Esophagus squamous epithelium (tissue), 5 donors: ENCODE measurements at places on chromosomes 2 and 18.

DNA sequence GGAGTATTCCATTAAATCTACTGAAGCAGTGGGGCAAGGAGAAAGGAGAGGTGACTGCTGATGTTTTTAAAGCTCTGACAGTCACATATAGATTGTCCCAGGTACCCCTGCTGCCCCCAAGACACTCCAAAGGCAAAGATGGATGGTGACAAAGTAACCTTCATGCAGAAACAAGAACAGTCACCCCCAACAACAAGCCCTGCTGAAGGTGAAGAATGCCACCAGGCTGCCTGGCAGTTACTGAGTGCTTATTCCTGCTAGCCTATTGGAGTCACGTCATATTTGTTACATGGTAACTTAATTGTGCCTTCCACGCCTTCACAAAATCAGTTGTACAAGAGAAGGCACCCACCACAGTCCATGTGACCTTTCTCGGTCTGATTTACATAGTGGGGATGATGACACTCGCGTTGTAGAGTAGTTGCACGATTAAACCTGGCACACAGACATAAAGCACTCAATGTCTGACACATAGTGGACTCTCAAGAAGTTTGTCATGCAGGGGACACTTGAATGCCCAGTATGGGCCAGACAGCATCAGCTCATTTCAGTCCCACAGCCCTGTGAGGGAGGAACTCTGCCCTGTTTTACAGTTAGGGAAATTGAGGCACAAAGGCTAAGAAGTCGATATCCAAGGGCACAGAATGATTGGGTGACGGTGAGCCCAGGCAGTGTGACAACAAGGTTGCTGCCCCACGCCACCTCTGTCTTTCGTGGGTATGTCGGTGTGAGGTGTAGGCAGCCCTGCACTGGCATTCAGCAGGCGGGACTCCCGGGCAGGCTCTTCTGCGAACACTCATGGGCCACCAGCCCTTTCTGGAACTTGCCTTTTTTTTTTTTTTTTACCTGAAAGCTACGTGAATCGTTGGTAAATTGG is 62.7 kb downstream of the ZCCHC2 start:
- no peak for DNase-seq

GRCh38 chr2:234989183-234989701 is 37.4 kb downstream of the SH3BP4 start:
- DNase-seq = no peak

DNA sequence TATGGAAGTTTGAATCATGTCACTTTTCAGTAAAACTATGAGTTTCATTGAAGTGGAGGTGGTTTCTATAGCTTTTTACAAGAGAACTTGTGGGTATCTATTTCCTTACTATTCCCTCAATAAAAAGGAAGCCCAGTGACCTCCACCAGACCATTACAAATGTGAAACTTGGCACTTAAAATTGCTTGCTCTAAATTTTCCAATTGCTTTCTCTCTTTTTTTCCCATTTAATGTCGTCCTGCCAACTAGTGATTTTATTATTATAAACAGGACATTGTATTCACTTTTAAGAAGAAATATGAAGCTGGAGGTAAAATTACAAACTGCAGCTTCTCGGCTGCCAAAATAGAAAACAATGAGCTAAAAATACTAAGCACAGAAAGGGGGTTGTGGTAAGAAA is 208.2 kb upstream of the ALPP start:
- no peak for DNase-seq

- no peak for DNase-seq
Observed at GRCh38 chr2:212726403-212726802, 187.8 kb upstream of the ERBB4 start.

GRCh38 chr18:55380589-55380988 is 207.4 kb downstream of the TCF4 start:
- DNase-seq = no peak

DNA sequence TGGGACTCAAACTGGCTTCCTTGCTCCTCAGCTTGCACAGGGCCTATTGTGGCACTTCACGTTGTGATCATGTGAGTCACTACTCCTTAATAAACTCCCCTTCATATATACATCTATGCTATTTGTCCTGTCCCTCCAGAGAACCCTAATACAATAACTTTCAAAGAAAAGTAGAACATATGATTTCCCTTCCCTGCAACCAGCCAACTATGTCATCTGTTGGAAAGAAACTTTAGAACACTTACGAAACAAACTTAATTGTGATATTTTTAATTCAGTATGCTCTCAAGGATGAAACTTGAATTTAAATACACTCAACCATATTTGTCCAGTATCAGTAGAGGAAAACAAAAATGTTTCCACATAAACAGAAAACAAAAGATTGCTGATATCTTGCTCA is 84.4 kb downstream of the DYM start:
- no peak for DNase-seq

DNA sequence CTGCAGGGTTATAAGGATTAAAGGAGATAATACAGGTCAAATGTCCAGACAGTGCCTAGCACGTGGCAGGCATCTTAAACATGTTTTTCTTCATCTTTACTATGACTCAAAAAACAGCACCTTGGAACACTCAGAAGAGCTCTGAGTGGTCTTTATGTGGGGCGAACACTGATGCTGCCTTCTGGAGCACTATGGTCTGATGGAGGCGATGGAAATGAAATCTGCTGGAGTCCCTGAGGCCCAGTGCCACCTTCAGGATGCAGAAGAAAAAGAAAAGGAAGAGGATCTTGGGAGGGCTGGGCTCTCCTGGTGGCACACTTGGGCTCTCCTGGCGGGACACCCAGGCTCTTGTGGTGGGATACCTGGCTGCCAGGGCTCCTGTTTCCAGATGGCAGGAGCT is 171.8 kb downstream of the EIPR1 start:
- DNase-seq = no peak

DNA sequence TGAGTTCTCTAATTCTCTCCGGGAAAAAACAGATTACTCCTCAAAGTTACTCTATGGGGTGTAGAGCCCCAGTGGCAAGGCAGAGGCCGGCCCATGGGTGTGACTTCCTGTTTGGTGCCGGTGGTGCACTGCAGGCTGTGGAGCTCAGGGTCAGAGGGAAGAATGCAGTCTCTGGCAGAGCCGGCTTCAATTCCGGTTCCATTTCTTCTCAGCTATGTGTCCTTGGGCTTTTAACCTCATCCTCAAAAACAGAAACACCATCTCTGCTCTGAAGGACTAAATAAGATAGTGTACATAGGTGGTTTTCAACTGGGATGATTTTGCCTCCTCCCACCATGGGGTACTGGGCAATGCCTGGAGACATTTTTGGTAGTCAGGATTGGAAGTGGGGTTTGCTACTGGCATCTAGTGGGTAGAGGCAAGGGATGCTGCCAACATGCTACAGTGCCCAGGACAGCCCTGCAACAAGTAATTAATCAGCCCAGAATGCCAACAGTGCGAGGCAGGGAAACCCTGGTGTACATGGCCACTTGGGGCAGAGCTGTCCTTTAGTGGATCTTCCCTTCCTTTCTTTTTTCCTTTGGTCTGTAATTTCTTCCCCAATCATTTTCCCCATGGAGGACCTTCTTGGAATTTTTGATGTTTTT is 81.2 kb downstream of the INSIG2 start:
- DNase-seq = no peak

DNA sequence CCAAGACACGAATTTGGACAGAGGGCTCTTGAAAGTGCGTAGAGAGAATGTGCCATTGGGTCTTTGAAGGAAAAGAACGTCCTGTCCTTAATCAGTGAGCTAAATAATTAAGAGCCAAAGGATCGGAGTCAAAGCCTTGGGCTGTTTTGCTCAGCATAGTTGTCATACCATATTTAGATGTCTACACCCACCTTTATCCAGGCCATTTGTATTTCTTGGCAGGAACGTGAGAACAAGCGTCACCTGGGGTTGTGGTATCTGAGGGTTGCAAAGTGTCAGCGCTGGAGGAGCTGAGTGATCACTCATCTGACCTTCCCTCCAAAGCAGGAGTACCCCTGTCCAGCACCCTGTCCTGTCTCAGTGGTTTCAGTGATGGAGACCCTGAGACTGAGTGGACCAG is 4.5 kb downstream of the LPIN1 start:
- DNase-seq = no peak

DNA sequence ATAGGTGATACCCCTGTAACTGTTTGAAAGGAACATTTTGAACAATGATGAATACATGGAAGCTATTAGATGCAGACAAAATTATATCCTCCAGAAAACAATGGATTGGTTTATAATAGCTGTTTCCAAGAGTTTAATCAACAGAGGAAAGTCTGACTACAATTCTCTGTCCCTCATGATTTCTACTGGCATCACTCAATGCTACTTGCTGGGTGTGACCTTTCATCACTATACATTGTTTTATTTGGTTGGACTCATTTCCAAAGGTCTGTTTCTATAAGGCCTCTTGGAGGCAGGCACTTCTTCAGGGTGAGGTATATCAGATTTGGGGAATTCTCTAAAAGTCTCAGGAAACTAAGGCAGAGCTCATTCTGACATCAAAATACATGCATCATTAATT is 636.1 kb upstream of the SLC8A1 start:
- DNase-seq = no peak

- no peak for DNase-seq
Observed at GRCh38 chr2:240623531-240624010, 1.7 kb upstream of the GPR35 start.

GRCh38 chr18:71371951-71372605 is 1083.2 kb downstream of the SOCS6 start:
- no peak for DNase-seq

DNA sequence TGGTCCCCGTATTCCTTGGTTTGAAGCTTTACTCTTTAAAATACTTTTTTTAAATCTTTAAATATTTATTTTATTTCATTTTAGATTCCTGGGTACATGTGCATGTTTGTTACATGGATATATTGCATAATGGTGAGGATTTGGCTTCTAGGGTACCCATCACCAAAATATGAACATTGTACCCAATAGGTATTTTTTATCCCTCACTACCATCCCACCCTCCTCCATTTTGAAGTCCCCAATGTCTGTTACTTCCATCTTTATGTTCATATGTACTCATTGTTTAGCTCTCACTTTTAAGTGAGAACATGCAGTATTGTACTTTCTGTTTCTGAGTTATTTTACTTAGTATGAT is 59.5 kb upstream of the IL1RL1 start:
- no peak for DNase-seq

- DNase-seq = no peak
Observed at GRCh38 chr18:34957119-34957863, 83.9 kb upstream of the MAPRE2 start.

DNA sequence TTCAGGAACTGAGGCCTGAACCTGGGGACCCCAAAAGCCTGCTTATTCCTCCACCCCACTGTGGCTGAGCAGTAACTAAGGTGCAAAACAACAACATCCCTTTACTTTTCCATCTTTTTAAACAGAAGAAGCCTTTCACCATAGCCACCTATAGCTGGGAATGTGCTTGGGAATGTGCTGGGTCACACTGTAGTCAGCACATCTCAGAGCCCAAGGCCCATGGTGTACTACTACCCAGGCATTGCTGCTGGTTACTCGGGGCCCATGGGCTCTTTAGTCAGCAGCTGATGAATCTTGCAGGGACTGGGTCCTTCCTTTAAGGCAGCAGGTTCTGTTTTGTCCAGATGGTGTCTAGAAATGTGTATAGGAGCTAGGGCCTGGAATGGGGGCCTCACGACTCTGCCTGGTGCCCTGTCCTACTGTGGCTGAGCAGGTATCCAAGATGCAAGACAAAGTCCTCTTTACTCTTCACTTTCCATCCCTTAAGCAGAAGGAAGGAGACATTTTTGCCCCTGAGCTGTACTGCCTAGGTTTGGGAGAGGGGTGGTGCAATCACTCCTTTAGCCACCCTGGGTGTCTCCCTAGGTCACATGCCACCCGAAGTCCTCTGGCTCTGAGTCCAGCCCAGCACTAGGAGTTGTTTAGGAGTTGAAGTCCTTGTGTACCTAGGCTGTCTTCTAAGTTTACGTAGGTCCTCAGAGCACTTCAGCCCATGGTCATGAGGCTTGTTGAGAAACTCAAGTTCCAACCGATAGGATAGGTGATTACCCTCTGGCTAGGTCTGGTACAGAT is 70.1 kb downstream of the OXER1 start:
- DNase-seq = no peak

DNA sequence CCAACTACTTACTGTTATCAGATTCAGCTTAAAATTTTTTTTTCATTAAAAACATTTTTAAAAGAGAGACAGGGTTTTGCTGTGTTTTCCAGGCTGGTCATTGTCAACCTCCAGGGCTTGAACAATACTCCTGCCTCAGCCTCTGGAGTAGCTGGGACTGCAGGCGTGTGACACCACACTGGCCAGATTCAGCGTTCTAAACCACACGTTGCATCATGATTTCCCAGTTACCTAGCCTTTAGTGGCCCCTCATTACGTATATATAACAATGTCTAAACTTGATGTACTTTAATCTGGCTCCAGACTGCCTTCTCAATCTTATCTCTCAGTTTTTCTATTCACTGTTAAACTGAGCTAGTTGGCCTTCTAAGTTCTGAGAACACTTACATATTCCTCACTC is 89.6 kb downstream of the COMMD1 start:
- DNase-seq = no peak

- no peak for DNase-seq
Observed at GRCh38 chr2:180227461-180227860, 220.4 kb upstream of the CWC22 start.

DNA sequence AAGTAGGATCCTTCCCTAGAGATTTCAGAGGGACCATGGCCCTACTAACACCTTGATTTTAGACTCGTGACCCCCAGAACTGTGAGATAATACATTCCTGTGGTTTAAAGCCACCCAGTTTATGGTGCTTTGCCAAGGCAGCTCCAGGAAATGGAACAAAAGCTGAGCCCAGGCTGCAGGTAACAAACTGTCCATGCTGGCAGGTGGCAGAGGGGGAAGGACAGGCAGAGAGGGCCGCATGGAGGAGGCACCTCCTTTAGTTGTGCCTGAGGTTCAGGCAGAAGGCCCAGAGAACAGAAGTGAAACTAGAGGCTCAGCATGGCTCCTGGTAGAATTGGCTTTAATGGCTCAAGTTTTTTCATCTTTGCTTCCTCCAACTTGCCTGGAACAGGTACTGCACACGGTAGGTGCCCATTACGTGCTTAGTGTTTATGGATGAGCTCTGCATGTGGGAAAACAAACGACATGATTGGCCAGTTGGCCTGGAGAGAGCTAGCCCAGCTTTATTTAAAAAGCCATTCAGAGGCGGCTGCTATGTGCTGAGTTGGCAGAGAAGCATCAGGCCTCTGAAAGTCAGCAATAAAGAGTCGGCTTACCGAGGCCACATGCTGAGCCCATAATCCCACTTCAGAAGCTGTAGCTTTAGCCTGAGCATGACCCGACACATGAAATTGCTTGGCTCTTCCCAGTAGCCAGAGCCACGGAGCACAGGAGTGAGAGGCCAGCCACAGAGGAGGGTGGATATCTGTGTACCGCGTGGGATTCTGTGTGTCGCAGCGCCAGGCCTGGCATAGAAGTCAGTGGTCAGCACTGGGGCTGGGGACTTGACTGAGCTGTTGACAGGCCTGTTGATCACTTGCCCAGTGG is 36.5 kb downstream of the HS1BP3 start:
- no peak for DNase-seq

- DNase-seq = no peak
Observed at GRCh38 chr2:55405116-55405515, 14.5 kb downstream of the CCDC88A start.

- DNase-seq = no peak
Observed at GRCh38 chr2:30645081-30645744, 162.0 kb downstream of the CAPN13 start.
